ENCODE measurements at places on chromosomes 4 and X. TPM values are rescaled to one million over a fixed set of nuclear protein-coding genes. Genes with fewer than 3 reads are reported as not detected.

DNA sequence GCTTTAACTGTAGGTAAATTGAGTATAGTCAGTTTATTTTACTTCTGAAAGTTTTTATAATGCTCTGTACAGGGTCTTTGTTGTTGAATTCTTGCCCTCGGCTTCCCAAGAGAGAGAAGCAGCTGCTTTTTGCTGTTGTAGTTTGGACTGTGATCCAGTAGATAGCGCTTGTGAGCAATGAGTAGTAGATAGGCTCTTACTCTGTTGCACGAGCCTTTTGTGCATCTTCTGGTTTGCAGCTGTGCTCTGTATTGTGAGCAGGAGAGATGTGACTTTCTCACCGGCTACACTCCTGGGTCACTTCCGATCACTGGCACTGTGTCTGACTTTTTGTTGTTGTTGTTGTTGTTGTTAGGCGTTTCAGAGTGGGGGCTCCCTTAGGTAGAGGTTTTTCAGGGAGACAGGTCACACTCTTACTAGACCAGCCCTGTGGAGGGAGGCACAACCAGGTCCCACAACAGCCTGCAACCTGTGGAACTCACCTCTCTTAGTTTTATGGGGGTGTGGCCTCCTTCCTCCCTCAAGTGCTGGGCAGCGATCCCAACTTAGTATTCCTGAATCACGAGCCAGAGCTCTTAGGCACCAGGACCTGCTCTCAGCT, 822.1 kb upstream of the GALNTL6 start:
- no peak for DNase-seq

GPR82 gene
- total RNA-seq: not detected

- peak; percentile 22 for DNase-seq
These were observed 232.5 kb upstream of the POF1B start for GRCh38 chrX:85611926-85612325.

HSD17B13 gene
- under 0.01 TPM for total RNA-seq

DUSP9 gene
- total RNA-seq: under 0.01 TPM

- DNase-seq: no peak
These were observed 12.3 kb downstream of the FHL1 start for GRCh38 chrX:136159611-136160025.

DNA sequence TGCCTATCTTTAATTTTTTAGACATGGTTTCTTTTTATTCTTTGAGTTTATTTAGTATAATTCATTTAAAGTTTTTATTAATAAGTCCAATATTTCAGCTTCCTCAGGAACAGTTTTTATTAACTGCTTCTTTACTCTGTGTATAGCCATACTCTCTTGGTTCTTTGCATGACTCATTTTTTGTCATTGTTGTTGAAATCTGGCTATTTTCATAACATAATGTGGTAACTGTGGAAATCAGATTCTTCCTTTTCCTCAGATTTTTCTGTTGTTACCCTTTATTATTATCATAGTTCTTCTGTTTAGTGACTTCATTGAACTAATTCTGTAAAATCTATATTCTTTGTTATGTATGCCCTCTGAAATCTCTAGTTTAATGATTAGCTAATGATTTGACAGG, 124.9 kb upstream of the CYSLTR1 start:
- no peak for DNase-seq

All from IMR-90 (cell line).